ENCODE measurements at places on chromosomes 12 and 14. TPM values are rescaled to one million over a fixed set of nuclear protein-coding genes. Genes with fewer than 3 reads are reported as not detected.

Gene SYT1
- total RNA-seq = not detected

Gene KCNH5
- not detected for total RNA-seq

Gene LRP1-AS
- total RNA-seq = not detected

Gene ASCL1
- total RNA-seq = not detected

Measured in cardiac ventricle fibroblast (primary cell).